Cardiac ventricle fibroblast (primary cell): ENCODE measurements at places on chromosomes 1 and 21. TPM values are rescaled to one million over a fixed set of nuclear protein-coding genes. Genes with fewer than 3 reads are reported as not detected.

KRTAP19-1 gene
- not detected in 2 replicates for total RNA-seq

EPHX1 gene
- total RNA-seq, result 390 and 427 TPM in 2 replicates

LRRC38 gene
- not detected in 2 replicates for total RNA-seq

ESPN gene
- total RNA-seq, result 0.12 TPM in 1 of 2 replicates, not detected in the other

METTL25B gene
- 13.1 and 14.9 TPM in 2 replicates for total RNA-seq
